COLO829 (cell line): ENCODE measurements at places on chromosomes 5 and 9.
A peak's percentile ranks its signal among the peaks of the same experiment; 100 is the strongest.

DNA sequence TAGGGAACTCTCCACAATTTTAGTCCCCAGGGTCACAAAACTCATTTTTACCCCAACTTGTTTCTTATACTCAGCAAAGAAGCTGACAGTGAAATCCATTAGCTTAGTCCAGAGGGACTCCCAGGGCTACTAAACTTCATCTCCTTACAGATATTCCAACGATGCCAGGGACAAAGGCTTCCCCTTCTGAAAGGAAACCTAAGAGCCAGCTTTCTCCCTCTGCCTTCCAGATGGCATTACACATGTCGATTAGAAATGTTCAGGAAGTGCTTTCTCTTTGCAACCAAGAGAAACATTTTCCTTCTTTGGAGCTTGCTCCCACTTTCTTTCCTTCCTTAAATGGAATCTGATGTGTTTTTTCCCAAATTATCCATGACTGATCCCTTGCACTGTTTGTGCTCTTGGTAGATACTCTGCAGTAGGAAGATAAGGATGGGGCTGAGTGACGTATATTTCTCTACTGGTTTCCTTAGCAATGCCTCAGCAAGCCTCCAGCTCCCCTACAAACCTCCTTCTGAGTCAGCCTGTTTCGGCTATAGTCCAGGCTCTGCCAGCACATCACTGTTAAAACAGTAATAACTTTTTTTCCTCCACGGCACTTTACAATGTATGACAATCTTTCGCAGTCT, 43.0 kb upstream of the HTR4 start:
- DNase-seq, result no peak

DNA sequence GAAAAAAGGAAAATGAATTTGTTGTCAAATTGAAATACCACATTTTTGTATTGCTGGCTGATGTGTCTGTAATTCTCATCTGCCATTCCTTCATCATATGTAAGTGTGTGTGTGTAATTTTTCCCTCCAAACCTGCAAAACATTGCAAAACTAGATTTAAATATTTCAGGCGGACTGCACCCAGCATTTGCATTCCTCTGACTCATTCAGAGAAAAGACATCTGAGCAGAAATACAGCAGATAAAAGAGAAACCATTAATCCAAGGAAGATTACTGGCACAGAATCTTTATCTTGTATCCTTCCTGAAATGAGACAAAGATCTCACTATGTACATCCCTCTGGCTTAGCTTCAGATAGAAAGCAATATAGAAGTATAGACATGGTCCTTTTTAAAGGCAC, 275.3 kb downstream of the TMEM38B start:
- peak; percentile 91 for DNase-seq

DNA sequence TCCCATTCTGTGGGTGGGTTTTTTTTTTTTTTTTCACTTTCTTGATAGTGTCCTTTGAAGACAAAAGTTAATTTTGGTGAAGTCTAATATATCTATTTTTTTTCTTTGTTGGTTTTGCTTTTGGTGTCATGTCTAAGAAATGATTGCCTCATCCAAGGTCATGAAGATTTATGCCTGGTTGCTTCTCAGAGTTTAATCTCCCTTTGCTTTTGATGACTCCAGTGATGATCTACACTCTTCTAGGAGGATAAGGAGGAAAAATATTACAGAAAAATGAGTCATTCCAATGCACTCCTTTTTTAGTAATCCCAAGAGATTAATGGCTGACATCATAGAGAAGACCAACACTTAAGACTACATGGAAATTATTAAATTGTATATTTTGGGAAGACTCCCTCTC, 79.7 kb upstream of the ICE1 start:
- DNase-seq, result no peak

DNA sequence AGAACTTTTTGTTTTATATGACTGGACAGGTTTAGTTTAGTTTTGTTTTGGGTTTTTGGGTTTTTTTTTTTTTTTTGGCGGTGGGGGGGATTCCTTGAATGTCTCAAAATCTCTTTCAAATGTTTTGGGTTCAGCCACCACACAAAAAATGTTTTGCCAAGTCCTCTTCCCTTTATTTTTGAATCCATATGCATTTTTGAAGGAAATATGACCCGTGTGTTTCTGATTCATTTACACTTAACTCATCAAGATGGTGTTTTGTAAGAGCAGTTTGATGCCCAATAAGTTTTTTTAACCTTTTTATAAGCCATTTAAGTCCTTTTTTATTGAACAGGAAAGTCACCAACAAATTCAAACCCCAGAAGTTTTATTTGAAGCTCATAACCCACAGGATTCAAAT, 209.8 kb downstream of the CWC27 start:
- DNase-seq, result no peak

DNA sequence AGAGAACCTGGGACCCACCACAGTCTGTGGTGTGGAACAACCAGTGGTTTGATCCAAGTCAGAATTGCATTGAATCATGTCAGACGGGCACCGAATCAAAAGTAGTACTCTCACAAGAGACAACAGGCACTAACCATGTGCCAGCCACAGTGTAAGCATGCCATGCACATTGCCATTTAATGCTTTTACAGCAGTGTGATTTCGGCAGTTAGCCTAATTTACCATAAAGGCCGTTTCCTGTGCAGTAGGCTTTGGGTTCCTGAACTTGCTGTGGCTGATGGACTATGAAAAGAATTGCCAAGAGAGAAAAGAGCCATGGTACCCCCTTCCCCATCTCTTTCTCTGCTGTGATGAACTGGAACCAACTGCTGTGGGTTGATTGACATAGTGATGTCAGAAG, 540.6 kb downstream of the EBF1 start:
- DNase-seq, result no peak

DNA sequence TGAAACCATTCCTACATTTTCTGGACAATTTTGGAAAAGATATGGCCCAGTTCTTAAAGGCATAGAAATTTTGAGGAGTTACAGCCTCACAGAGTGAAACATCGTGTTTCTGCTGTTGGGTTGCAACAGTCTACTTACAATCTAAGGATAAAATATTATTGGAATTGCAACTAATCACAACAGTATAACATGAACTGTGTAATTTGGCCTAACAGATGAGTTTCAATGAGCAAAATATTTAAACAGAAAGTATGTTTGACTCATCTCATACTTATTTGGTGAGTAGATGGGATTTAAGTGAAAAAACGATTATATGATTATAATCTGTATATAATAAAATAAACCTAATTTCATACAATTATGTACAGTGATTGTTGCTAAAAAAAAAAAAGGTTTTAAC, 1061.8 kb downstream of the CDH12 start:
- DNase-seq, result no peak

GRCh38 chr5:99247346-99247745, 318.5 kb upstream of the CHD1 start:
- DNase-seq, result no peak

- DNase-seq, result no peak
Measured at GRCh38 chr5:78592735-78593386, 55.7 kb downstream of the LHFPL2 start.
